Parietal lobe (tissue), 2 donors: ENCODE measurements at places on chromosomes 3 and 15. TPM values are rescaled to one million over a fixed set of nuclear protein-coding genes. Genes with fewer than 3 reads are reported as not detected.

Gene SKIL
- 66.4 TPM for total RNA-seq

Gene TMEM212
- total RNA-seq: not detected

Gene SEC22A
- total RNA-seq: 44.1 TPM

Gene CAV3
- not detected for total RNA-seq
